ENCODE measurements at places on chromosomes 2 and 18.

DNA sequence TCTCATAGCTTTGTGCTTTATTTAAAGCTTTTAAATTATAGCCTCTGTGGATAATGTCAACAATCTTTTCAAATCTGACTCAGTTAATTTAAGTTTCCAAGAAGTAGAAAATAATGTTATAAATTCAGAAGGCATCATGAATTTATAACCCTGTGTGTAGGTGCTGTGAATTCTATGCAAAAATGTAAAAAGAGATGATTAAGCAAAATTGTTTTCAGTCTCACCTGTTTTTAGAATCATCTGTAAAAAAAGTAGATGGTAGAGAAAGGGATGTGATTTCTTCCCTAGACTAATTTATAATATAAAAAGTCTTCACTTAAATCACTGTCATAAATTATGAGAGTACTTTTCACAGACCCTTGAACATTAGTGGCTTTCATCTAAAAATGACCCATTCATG is 85.6 kb upstream of the NOSTRIN start:
- DNase-seq = no peak

DNA sequence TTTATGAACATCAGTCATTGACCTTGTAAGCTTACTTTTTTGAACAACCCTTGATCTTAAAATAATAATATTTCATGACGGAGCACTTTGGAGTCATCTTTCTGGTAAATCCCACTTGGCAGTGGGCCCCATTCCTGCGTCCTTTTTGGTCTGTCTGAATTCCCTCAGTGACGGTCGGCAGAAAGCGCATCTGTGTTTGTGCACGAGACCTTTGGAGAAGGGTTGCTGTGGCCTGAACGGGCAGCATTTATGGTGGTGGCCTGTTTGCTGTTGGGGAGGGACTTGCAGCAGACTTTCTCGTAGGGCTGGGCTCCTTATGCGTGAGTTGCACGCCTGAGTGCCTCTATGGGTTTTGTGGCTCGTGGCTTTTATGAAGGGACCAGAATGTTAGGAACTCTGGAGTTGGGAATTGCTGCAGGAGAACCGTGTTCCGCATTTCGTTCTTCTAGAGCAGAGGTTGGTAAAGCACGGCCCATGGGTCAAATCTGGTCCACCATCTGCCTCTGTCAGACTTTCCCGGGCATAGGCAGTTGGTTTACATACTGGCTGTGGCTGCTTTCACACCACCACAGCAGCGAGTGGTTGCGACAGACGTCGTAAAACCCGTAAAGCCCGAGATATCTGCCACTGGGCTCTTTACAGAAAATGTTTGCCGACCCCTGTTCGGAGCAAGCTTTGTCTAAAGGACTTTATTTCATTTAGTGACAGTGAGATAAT is 30.8 kb downstream of the LPIN1 start:
- no peak for DNase-seq

GRCh38 chr2:52895726-52896340 is 871.8 kb upstream of the CHAC2 start:
- DNase-seq = no peak

- DNase-seq = no peak
Measured at GRCh38 chr2:217657252-217657651, 345.5 kb downstream of the TNS1 start.

GRCh38 chr2:10301941-10302478 is 694 bp upstream of the HPCAL1 start:
- no peak for DNase-seq

- no peak for DNase-seq
Measured at GRCh38 chr18:80239830-80240229, 7.5 kb downstream of the PARD6G start.

- DNase-seq = no peak
Measured at GRCh38 chr2:159356053-159356554, 69.6 kb upstream of the WDSUB1 start.

GRCh38 chr18:73717570-73717969 is 430.1 kb downstream of the FBXO15 start:
- peak; percentile 79 for DNase-seq

DNA sequence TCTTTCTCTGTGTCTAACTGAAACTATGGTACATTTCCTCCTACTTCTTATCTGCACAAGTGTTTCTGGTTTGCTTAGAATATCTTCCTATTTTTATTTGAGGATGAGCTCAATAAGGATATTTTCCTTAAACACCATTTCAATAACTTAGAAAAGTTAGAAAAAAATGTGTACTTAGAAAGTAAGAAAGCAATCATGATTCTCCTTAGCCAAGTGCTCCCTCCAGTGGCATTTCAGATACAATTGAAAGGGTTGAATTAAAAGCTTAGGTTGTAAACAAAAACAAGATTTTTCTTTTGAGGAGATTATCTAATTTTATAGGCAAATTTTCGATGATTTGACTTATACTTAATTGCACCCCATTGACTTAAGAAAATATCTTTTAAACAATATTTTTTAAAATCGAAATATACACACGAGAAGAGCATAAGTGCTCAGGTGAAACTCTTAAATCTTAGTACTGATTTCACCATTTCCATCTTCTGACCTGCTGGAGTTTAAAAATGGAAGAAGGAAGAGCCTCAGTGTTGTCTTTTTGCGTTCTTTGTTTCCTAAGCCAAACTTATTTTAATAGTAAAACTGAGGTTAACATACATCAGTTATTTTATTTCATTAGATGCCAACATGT is 26.9 kb downstream of the C18orf63 start:
- peak; percentile 66 for DNase-seq

GRCh38 chr18:76958692-76959341 is 136.5 kb downstream of the ZNF236 start:
- peak; percentile 42 for DNase-seq

DNA sequence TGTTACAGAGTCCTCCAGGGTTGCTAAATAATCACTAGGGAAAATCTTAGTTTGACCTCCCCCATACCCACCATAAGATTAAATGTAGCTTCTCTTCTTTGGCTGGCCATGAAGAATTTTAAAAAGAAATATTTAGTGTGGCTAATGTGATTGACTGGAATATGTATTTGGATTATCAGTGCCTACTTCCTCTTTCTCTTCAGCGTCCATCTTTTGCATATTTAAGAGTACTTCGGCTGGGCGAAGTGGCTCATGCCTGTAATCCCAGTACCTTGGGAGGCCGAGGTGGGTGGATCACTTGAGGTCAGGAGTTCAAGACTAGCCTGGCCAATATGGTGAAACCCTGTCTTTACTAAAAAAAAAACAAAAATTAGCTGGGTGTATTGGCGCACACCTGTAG is 28.8 kb downstream of the ADAM23 start:
- DNase-seq = no peak

- DNase-seq = no peak
Measured at GRCh38 chr18:44178476-44178875, 502.2 kb upstream of the SETBP1 start.

DNA sequence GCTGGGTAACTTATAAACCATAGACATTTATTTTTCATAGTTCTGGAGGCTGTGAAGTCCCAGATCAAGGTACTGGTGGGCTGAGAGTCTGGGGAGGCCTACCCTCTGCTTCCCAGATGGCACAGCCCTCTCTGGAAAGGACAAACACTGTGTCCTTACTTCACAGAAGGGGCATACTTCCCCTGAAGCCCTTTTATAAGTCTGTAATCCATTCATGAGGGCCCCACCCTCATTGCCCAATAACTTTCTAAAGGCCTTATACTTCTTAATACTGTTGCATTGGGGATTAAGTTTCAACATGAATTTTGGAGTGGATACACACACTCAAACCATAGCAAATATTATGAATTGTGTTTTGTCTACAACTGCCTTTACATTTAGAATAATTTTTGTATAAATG is 36.0 kb downstream of the ATIC start:
- no peak for DNase-seq

Measured in kidney tubule cell (primary cell).